ENCODE measurements at places on chromosomes 3 and 15. TPM values are rescaled to one million over a fixed set of nuclear protein-coding genes. Genes with fewer than 3 reads are reported as not detected.
A peak's percentile ranks its signal among the peaks of the same experiment; 100 is the strongest.

IMPG2 gene
- 0.83 TPM for total RNA-seq

- no peak for DNase-seq
These were observed 464.1 kb upstream of the TPRG1 start for GRCh38 chr3:188707381-188708288.

SLCO2A1 gene
- total RNA-seq: 33.0 TPM

- DNase-seq: peak; percentile 67
These were observed 45.3 kb upstream of the MAGEF1 start for GRCh38 chr3:184757022-184757651.

SNX22 gene
- total RNA-seq: 0.38 TPM

- peak; percentile 79 for DNase-seq
These were observed 483 bp downstream of the VPS13C start for GRCh38 chr15:62059816-62060112.

- no peak for DNase-seq
These were observed 1134.2 kb downstream of the ROBO1 start for GRCh38 chr3:78633626-78634025.

CBLB gene
- 70.8 TPM for total RNA-seq

- DNase-seq: peak; percentile 87
These were observed 32.9 kb downstream of the B3GNT5 start for GRCh38 chr3:183285828-183286457.

DNA sequence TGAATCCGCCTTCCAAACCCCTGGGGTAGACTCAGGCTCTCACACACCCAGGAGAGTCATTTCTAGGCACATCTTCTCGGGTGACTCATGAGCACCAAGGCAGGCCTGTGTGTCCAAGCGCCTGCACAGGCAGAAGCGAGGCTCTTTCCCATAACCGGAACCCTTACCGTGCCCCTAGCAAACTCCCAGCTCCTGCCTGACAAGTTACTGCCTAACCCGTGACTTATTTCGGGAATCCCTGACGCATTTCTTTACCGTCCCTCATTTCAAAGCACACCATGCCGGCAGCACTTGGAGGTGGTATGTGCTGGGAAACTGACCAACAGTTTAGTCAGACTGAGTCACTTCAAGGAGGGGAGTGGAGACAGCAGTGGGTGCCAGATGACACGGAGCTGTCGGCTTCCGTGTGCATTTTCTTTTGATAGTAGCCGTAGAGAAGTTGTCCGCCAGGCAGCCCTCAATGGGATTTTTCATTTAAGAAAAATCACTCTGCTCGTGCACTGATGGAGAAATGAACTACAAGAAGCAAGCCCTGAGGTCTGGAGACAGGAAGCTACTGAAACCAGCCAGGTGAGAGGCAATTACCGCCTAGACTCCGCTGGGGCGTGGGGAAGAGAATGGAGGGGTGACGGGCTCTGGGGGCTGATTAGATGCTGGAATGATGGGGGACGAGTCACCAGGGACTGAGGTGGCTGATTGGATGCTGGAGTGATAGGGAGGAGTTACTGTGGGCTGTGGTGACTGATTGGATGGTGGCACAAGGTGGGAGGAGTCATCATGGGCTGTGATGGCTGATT lies 17.3 kb upstream of the HRH1 start:
- DNase-seq: no peak

GOLGA8H gene
- 2.5 TPM for total RNA-seq

CHRNA7 gene
- 10.7 TPM for total RNA-seq

ARNT2 gene
- 2.5 TPM for total RNA-seq

C3orf20 gene
- not detected for total RNA-seq

SI gene
- total RNA-seq: 33.8 TPM

SLC15A2 gene
- 0.76 TPM for total RNA-seq

GOLGA8S gene
- total RNA-seq: 0.13 TPM

TPRG1 gene
- total RNA-seq: not detected

DNA sequence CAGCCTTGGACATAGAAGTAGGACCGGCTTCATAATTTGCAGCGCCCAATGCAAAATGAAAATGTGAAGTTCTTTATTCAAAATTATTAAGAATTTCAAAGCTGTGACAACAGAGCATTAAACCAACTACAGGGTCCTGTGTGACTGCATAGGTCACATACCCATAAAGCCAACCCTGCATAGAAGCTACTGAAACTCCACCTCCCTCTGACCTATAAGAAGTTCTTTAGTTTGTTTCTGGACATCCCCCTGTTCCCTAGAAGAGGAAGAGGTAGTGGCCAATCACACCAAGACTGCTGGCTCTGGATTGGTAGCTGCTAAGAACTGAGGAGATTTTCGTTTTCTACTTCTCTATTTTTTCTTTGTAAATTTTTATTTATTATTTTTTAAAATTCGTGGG lies 9.0 kb upstream of the SELENOT start:
- DNase-seq: no peak

GRCh38 chr3:49158103-49158709 lies 7.9 kb downstream of the CCDC71 start:
- DNase-seq: peak; percentile 49

DNA sequence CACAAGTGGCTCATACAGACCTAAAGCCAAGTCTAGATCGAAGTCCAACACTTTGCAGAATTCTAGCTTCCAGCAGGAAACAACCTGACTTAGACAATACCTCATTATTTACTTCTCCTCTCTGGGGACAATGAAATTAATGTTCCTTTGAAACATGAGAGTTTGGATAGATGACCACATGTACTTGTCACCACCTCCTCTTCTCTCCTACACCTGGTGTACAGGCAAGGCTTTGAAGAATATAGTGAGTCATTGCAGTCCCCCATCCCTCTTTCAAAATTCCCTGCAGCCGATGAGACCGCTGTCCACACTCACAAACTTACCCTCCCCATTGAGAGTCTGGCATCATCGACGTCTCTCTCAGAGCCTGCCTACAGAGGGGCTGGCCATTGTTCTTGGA lies 189.0 kb upstream of the HES1 start:
- DNase-seq: no peak

TMF1 gene
- 36.8 TPM for total RNA-seq

TMC3 gene
- not detected for total RNA-seq

DNA sequence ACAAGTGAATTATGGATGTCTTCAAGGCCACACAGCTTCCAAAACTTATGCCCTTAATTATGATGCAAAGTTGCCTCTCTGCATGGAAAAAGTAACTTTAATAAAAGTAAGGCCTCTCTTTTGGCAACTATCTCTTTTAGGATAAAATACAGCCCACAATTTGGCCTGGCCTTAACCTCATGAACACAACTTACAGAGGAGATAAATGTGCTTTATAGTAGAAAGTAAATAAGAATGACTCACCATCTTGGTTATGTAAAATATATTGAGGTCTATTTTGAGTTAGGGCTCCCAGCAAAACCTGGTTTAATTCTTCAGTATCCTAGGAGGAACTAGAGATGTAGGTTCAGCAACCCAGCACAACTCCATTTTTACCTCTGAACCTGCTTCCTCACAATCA lies 164.0 kb downstream of the ROBO2 start:
- DNase-seq: no peak

DNA sequence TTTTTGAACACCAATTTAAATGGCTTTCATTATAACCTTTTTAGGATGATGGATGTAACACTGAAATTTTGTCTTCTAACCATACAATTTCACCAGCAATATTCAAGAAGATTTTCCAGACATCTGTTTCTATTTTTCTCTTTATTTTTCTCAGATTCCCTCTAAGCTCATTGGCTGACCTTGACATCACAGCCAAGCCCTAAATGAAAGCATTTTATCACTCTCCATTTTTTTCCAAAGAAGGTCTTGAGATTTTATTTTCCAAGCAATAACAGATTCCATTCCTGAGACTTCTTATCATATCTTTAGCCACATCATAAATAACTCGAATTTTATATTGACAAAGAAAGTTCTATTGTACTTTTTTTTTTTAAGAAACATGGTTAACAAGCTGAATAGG lies 392.6 kb upstream of the THBS1 start:
- DNase-seq: no peak

GRCh38 chr3:134085034-134085775 lies 55.5 kb upstream of the SLCO2A1 start:
- no peak for DNase-seq

NEK10 gene
- 5.8 TPM for total RNA-seq

DNA sequence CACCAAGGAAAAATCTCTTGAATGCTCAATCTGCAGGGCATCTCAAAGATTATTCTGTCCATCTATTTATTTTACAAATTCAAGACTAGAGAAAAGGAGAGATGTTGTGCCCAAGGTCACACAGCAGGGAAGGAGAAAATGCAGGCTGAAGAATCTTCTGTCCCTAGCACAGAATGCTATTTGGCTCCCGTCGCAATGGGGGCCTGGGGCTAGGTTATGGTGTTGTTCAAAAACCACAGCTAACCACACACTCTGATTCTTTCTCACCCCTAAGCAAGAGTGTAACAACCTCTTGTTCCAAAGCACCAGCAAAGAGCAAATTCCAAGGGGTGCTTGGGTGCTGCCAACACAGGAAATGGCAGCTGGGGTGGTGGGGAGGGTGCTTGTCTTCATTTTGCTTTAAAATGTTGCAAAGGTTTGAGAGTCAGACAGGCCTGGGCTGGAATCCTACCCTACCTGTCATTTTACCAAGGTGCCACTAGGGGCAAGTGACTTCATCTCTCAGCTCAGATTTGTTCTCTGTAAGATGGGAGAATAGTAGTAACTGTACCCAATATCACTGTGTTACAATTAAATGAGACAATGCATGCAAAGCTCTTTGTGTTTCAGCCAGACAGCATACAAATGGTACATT lies 112.5 kb downstream of the ADAMTS9 start:
- DNase-seq: no peak

DNA sequence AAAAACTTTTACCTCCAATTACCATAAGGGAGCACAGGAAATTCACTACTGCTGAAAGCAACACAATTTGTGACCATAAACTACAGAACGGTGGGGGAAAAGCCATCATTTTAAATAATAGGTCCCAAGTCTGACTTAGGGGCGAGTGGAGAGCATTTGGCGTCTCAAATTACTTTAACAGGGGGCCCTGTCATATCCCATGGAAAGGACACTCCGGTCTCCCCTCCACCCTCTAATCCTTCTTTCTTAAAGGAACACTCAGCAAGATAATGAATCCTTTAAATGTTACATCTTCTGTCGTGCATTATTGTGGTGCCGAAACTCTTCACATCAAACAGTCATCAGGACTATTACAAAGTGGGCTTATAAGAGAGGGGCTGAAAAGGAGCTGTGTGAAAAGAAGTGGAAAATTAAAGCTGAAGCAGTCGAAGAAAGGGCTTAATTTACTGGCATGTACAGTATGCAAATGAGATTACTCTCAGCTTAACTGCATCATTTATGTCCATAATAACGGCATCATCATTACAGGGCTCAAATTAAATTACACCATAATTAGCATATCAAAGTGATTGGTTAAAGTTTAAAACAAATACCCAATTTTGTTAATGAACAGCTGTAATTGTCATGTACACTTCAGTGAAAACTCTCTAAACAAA lies 342.2 kb downstream of the FOXP1 start:
- DNase-seq: no peak

DNA sequence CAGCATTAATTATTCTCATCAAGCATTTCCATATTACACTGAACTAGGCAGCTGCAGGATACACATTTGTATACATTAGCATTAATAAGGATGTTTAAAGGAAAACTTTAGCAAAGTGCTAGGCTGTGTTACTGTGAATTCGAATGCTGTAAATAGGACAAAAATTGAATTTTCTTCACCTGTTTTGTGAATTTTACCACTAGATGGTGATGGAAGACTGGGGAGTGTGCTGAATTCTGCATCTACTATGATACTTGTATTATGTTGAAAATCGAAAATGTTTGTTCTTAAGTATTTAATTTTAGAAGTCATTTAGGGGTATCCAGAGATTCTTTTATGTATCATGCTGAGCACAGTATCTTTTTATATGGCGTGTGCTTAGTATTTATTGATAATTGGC lies 12.3 kb upstream of the P2RY14 start:
- no peak for DNase-seq

DNA sequence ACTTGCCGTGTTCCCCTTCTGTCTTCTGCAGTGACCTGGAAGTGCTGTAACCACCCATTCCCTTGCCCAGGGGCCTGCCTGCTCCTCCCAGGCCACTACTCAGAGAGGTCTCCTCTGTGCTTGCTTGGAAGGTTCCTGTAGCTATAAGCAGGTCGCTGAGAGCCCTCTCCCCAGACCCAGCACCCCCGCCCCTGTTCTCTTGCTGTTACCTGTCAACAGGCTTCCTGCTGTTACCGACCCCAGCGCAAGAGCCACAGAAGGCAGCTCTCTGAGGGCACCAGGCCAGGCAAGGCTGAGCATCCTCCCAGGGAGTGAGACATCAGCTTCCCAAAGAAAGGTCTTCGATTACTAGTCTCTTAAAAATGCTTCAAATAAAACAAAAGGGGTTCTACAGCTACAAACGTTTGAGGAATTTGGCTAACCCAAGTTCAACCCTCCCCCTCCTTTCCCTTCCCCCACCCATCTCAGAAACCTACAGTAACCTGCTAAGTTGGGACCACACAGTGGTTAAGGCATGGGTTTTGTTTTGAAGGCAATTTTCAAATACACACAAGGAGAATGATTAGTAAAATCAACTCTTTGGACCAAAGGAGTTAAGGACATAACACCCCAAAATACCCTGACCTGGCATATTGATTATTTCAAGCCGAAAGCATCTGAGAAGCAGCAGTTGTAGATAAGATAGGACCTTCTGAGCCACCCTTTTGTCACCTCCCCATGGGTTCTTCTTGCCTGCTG lies 74.9 kb upstream of the MFGE8 start:
- DNase-seq: no peak

GPR15 gene
- total RNA-seq: 1.2 TPM

AQP9 gene
- not detected for total RNA-seq

- DNase-seq: no peak
These were observed 202.8 kb upstream of the UBE2E1 start for GRCh38 chr3:23602971-23603370.

DAZL gene
- not detected for total RNA-seq

SCN5A gene
- not detected for total RNA-seq

- DNase-seq: no peak
These were observed 4.3 kb upstream of the NR2C2 start for GRCh38 chr3:14943042-14943441.

GRCh38 chr3:84906065-84906464 lies 52.7 kb upstream of the CADM2 start:
- no peak for DNase-seq

HRG gene
- not detected for total RNA-seq

SAXO2 gene
- 5.0 TPM for total RNA-seq

GRCh38 chr15:50145451-50145872 lies 26.4 kb upstream of the ATP8B4 start:
- no peak for DNase-seq

MORC1 gene
- total RNA-seq: not detected

- DNase-seq: no peak
These were observed 81.8 kb upstream of the SNRPA1 start for GRCh38 chr15:101376615-101377395.

GRCh38 chr3:134824791-134825190 lies 29.7 kb downstream of the EPHB1 start:
- DNase-seq: no peak

GRCh38 chr3:99126316-99126715 lies 224.8 kb upstream of the DCBLD2 start:
- no peak for DNase-seq

TERC gene
- 52.0 TPM for total RNA-seq

GRCh38 chr15:63107895-63108546 lies 13.6 kb upstream of the LACTB start:
- DNase-seq: no peak

GRCh38 chr15:44595656-44596510 lies 58.9 kb downstream of the EIF3J start:
- DNase-seq: no peak

GRCh38 chr3:18428036-18428435 lies 2.9 kb upstream of the SATB1 start:
- DNase-seq: no peak

Measured in Peyer's patch (tissue), 4 donors.